SHP77 treated with DMSO at 0.1 percent for 48 hours (cell line): ENCODE measurements at places on chromosomes 7 and 10.

DNA sequence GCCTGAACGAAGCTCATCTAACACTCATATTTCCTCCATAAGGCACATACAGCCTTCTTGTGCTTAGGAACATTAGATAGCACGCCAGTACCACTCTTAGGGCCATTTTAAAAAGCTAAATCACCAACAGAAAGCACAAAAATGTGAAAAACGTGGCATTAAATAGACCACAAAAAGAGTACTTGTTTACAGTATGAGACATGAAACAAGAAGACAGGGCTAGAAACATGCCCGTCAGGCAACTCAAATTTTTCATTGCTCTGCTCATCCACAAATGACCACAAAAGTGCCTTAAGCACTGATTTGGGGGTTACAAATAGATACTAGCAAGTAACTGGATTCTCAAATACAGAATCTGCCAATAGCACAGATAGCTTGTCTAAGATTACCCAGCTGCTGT is 67.8 kb downstream of the ELMO1 start:
- no peak for DNase-seq

DNA sequence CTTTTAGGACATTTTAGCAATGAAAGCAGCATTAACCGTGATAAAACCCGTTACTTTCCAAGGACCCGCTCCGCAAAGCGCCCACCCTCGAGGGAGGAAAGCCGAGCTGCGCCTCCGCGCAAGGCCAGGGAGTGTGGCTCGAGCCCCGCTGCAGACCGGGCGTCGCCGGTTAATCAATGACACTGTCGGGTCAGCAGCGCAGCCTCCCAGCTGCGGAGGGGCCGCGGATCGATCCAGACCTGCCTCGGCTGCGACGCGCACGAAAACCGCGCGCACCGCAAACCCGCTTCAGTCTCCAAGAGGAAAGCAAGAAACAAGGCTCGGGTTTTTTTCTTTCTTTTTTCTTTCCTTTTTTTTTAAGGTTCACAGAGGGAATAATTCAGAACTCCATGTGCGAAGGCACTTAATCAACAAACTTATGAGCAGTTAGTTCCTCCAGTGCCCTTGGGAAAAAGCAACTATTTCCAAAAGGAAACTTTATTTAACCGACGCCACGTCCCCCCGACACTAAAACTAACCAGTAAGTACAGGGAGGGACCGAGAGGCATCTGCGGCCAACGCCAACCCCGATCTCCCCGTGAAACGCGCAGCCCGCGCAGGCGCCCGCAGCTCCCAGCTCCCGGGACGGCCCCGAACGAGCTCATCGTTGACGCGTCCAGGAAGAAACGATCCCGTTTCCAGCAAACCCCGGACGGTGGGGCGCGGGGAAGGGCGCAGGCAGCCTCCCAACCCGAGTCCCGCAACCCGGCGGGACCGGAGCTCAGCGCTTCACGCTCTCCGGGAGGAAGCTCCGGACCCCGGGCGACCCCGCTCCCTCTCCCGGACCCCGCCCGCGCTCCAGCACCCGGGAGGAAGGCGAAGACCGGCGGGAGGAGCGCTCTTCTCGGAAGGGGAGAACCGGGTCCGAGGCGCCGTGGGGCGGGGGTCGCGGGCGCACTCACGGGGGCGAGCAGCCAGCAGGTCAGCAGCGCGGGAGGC is 598 bp downstream of the VIPR2 start:
- no peak for DNase-seq

GRCh38 chr10:78505657-78506056 is 472.0 kb downstream of the RPS24 start:
- no peak for DNase-seq

GRCh38 chr10:110444004-110444337 is 53.7 kb upstream of the DUSP5 start:
- no peak for DNase-seq

GRCh38 chr7:92242972-92243371 is 2.7 kb downstream of the KRIT1 start:
- DNase-seq, result no peak

DNA sequence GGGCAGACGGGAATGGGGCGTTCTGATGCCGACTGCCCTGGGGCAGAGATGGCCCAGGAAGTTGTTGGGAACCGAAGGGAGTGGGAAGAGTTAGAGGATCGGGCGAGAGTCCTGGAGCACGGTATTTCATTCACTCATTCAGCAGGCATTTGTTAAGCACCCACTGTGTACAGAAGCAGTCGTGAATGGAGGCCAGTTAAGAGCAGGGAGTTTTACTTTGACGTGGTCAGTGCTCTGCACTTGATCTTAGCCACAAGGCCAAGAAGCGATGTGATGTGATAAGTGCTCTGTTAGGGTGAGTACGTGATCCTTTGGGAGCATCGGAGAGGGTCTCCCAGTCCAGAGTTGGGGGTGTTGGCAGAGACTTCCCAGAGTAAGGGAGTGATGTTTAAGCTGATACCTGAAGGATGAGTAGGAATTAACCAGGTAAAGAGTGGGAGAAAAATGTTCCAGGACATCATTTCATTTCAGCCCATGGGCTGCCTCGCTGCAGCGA is 890 bp downstream of the ZFYVE27 start:
- no peak for DNase-seq

GRCh38 chr10:132906836-132907235 is 35.5 kb downstream of the CFAP46 start:
- DNase-seq, result no peak

GRCh38 chr10:126203746-126204145 is 184.5 kb downstream of the ADAM12 start:
- DNase-seq, result no peak

- peak; percentile 31 for DNase-seq
These were observed 5.2 kb downstream of the MARVELD1 start for GRCh38 chr10:97718659-97719142.

- no peak for DNase-seq
These were observed 1.3 kb upstream of the VDAC2 start for GRCh38 chr10:75209086-75209920.

DNA sequence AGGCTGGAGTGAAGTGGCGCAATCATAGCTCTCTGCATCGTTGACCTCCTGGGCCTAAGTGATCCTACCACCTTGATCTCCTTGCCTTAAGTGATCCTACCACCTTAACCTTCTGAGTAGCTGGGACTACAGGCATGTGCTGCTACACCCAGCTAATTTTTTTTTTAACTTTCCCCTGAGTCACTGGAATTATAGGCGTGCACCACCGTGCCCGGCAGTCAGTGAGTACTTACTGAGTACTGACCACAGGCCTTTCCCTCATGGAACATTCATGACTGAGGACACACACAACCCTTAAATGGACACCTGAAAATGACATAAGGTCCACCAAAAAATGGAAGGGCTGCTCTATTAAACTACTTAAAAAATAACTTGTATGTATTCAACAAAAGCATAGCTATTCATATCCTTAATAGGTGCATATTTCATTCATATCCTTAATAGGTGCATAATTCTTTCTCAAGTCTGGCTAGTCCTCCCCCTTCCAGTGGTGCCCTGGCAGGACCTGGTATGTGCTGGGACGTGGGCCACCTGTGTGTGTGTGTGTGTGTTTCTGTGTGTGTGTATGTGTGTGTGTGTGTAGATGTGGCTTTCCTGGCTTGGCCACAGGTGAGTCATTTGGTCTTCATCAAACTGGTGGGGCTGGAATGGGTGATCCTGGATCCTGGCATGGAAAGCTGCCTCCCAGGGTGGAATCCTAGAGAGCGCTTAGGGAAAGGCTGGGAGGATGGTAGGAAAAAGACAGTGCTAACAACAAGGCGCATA is 3.5 kb downstream of the FAM180A start:
- DNase-seq, result no peak

DNA sequence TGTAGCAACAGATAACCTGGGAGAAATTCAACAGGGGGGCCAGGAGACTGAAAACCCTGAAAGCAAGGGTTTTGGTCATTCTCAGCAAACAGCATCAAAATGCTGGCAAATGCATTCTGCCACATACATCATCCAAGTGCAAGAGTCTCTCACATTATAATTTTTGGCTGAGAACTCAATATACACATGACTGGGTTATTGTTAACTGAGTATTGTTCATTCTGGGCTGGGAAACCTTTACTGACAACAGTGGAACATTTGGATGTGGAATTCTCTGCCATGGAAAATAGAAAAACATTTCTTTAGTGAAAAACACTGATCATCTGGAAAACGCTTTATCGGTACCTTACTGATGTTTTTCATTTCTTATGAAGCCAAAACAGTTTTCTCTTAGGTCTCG is 73.1 kb upstream of the MET start:
- no peak for DNase-seq

GRCh38 chr7:132090444-132090843 is 485.8 kb downstream of the PLXNA4 start:
- DNase-seq, result no peak

DNA sequence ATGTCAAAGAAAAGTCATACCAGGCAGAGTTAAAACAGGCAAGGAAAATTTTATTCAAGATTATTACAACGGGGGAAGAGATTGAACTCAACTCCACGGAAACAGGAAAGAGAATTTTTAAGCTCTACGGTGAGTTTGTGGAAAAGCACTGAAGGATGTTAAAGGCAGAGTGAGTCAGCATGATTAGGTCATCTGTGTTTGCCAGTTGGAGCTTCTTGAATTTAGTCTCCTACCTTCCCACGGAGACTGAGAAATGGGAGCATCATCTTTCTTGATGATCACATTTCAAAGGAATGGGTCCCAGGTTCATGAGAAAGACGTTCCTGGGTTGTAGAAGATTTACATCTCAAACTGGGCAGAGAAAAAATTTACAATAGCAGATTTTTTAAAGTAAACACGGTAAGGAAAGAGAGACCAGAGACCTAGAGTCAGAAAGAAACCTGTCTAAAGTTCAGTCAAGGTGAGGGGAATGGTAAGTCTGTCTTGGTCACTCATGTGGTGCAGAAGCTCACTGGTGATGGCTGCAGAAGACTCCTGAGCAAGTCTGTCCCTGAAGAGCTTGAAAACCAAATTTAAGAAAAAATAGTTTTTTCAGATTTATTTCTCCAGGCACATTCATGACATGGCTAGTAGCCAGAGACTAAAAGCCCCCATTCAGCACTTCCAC is 516.9 kb upstream of the LRRN3 start:
- no peak for DNase-seq

DNA sequence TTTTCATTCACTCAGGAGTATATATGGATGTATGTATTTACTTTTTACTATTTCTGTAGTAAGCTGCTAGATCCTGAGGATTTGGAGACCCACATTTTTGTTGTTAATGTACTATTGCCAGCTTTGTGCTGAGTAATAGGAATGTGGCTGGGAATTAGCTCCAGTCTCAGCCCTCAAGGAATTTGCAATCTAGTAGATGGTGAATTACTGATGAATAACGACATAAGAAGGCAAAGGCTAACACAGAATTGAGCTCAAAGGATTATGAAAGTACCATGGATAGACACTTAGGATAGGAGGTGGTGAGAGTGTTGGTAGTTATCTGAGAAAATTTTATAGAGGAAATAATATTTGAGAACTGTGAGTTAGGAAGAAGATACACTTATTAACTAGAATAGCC is 19.9 kb downstream of the CASD1 start:
- DNase-seq, result no peak

GRCh38 chr10:33355274-33355673 is 20.8 kb upstream of the NRP1 start:
- no peak for DNase-seq

GRCh38 chr10:13347500-13348156 is 465 bp downstream of the SEPHS1 start:
- DNase-seq, result peak; percentile 53

DNA sequence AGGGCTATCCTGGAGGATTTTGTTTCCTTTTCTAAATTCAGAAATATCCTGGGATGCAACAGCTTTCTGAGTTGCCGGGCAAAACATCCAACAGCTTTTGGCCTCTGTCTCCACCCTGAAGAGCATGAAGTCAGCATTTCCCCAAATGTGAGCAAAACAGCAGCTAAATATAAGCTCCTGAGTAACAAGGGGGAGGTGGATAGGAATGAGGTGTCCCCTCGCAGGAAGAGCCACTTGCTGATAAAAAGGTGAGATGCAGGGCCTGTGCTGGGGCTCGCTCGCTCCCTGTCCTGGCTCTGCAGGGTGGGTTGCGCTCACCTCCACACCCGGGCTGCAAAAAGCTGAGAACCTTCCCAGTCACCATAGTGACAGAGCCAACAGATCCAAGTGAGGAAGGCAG is 264.3 kb downstream of the ZEB1 start:
- no peak for DNase-seq

- no peak for DNase-seq
These were observed 135.2 kb downstream of the INHBA start for GRCh38 chr7:41567731-41568114.

- DNase-seq, result no peak
These were observed 27.3 kb downstream of the MTURN start for GRCh38 chr7:30162133-30162532.

- no peak for DNase-seq
These were observed 219.4 kb downstream of the SEMA3E start for GRCh38 chr7:83429493-83429892.

- no peak for DNase-seq
These were observed 198.3 kb upstream of the DKK1 start for GRCh38 chr10:52115823-52116222.

DNA sequence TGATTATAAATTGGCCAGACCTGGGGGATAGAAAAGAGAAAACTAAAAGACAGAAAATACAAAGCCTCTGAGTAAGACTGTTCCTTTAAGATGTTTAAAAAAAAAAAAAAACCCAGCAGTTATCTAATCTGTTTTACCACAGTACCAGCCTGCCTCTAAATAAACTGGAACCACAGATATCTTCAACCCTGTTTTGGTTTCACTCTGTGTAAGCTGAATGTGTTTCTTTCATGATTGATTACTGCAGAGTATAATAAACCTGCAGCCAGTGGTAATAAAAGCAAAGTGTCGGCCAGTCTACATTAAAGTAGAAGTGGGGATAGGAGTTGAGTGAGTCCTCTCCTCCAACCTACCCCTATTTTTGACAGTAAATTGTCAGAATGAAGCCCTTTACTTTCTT is 40.6 kb downstream of the MGAM2 start:
- no peak for DNase-seq

DNA sequence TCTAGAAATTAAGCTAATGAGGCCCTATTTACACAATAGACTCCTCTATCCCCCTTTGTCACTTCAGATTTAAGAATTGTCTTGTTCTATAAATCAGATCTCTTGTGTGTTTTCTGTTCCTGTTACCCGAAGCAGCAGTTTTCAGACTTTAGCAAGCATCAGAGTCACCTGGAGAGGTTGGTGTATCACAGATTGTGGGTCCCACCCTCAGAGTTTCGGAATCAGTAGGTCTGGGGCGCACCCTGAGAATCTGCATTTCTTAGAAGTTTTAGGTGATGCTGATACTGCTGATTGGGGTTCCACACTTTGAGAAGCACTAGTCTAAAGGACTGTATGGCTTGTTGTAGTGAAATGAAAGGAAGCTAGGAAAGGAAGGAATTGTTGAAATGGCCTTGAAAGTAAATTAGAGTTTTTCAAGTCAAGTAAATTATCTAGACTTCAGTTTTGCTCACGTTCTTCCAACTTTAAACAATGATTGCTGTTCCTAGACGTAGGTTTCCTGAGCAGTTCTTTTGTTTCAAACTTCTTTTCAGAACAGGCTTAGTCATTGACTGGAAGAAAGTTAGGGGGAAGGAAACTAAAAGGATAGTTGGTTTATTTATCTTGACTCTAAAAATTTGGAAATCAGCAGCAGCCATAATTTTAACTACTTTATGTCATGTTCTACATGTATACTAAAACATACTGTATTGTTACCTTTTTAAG is 15.7 kb downstream of the BPGM start:
- no peak for DNase-seq

GRCh38 chr10:4532467-4532866 is 293.5 kb upstream of the AKR1E2 start:
- DNase-seq, result no peak
